ENCODE measurements at places on chromosomes 3 and 15. TPM values are rescaled to one million over a fixed set of nuclear protein-coding genes. Genes with fewer than 3 reads are reported as not detected.

Gene SKOR1
- polyA plus RNA-seq = not detected

Gene DUOXA2
- 0.95 TPM for polyA plus RNA-seq

Gene GOLGA8K
- polyA plus RNA-seq = 0.33 TPM

Gene ALDH1A3
- polyA plus RNA-seq = 118 TPM

Gene LACTB
- 19.7 TPM for polyA plus RNA-seq
